ENCODE measurements at places on chromosomes 16 and 17.

DNA sequence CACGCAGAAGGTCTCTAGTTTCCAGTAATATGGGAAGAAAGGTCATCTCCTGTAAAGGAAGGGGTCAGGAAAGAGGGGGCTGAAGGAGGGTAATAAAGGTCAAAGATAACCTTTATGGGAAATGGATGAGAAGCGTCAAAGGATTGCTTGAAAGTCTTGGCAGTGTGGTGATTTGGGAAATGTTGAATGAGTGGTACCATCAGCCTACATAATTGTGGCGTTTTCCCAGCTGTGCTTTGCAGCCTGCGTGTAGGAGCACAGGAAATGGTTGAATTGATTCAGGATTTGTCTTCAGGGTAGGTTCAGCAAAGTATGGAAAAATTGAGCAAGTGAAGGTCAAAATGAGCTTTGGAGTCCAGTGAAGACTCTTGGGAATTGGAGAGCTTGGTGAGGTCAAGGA lies 115.8 kb upstream of the NOL11 start:
- DNase-seq = no peak

GRCh38 chr16:57591086-57591869 lies 37.2 kb upstream of the ADGRG1 start:
- no peak for DNase-seq

DNA sequence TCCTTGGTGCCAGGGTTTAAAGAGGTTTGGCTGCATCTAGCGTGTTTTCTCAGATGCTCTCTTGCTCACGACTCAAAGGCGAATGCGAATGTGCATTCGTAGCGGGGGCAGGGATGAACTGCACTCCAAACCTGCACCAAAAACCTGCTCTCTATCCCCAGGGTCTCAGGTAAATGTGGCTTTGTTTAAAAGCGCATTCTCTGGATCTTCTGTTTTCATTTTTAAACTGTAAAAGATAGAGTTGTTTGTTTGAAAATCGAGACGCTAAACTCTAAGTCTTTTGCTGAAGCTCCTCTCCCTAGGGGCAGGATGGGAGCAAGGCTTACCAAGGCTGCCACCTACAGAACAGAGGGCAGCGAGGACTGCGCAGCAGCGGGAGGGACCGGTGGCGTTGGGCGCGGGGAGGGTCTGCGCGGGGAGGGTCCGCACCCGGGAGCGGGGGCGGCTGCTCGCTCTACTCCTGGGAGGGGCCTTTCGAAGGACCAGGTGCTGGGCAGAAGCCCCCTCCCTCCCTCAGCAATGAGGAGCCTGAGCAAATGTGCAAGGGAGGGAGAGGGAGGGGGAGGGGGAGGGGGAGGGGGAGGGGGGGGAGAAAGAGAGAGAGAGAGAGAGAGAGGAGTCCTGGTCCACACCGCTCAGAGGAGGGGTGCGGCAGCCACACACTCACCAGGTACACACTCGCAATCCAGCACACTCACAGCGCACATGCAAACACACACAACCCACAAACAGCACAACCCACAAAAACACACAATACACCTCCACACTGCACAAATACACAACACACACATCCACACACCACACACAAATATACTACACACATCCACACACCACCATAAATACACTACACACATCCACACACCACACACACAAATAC lies 142.8 kb downstream of the GRIN2A start:
- DNase-seq = no peak

GRCh38 chr17:19288453-19288852 lies 51.3 kb downstream of the EPN2 start:
- no peak for DNase-seq

GRCh38 chr16:81655469-81656162 lies 123.5 kb upstream of the PLCG2 start:
- DNase-seq = no peak

- DNase-seq = no peak
Measured at GRCh38 chr16:337437-337836, 15.1 kb downstream of the AXIN1 start.

DNA sequence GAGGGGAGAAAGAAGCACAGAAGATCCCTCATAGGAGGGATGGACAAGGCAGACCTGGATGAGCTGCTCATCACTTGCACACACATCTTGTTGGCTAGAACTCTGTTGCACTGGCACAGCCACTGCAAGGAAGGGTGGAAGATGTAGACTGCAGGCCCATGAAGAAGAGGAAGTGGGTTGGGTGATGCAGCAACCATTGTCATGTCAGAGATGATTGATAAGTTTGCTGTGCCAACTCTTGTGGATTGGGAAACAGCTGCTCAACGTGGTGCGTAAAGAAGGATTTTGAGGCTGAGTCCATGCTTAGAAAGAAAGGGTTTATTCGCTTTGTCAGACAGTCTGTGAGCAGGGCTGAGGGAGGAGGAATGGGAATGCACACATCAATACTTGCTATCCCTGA lies 161.4 kb upstream of the MPHOSPH6 start:
- DNase-seq = no peak

- no peak for DNase-seq
Measured at GRCh38 chr17:50176559-50177357, 11.0 kb downstream of the SGCA start.

GRCh38 chr17:39527220-39527813 lies 66.0 kb downstream of the CDK12 start:
- no peak for DNase-seq

GRCh38 chr16:83258366-83258928 lies 549.3 kb upstream of the HSBP1 start:
- no peak for DNase-seq

GRCh38 chr16:84683691-84684591 lies 15.9 kb upstream of the USP10 start:
- no peak for DNase-seq

DNA sequence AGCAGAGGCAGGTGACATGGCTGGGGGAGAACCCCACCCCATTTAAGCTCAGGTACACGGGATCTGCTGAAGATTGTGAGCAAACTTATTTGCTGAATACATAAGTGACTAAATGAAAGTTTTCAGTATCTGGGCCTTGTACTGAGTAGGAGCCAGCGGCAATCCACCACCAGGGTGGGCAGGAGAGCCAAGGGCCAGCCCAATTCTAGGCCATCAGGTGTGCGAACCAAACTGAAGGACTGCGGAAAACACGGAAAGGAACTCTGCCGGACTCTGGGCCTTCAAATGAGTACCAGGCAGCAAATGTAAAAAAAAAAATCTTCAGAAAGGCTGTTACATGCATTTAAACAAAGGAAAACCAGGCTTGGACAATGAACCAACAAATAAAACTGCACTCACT lies 19.7 kb downstream of the ARHGAP17 start:
- DNase-seq = no peak

- DNase-seq = peak; percentile 5
Measured at GRCh38 chr16:2428051-2428783, 1.0 kb upstream of the CCNF start.

- peak; percentile 85 for DNase-seq
Measured at GRCh38 chr17:42577532-42578281, at the start of gene PSMC3IP. TSS of gene PSMC3IP (minus strand) at chr17:42577729. CDS start at chr17:42577686, 43 bp downstream.

DNA sequence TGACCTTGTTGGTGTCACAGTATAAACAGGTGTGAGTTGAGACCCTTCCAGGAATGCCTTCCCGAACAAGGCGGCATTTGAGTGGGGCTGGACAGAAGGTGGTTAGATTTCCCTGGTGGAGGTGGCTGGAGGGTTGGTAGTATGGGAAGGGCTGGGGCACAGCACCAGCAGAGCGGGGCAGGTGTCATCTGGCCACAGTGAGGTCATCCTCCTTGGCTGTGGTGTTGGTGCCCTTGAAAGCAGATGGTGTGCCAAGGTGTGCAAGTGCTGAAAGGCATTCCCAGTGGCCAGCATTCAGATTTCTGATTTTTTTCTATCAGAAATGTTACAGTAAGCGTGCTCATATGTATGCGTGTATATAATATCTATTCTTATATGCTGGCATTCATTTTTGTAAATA lies 126.6 kb downstream of the LAT start:
- no peak for DNase-seq

GRCh38 chr17:37392024-37392590 lies 14.5 kb downstream of the ACACA start:
- peak; percentile 21 for DNase-seq

GRCh38 chr16:89952049-89952448 lies 3.5 kb downstream of the DEF8 start:
- DNase-seq = no peak

DNA sequence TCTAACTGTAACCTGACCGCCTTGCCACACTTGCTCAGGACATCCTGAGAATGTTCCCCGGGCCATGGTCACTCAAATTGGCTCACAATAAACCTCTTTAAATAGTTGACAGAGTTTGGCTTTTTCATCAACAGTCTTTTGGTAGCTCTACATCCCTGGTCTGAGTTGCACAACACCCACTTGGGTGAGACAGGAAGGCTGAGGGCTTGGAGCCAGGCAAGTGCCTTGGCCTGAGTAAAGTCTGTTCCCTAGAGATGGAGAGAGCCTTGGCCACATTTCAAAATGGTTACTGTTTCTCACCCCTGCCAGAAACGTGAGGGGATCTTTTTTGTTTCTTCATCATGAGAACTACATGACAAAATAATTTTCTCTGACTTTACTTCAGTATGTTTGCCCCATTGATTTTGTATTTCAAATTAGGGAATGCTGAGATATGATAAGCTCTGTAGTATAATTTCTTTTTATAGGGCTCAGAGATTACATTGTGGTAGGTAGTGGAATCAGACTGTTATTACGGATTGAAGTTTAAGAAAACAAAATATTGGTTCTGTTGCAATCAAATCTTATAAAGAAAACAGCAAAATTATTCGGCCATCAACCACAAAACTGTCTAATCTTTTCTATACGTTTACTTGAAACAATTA lies 53.9 kb upstream of the NETO2 start:
- DNase-seq = no peak

DNA sequence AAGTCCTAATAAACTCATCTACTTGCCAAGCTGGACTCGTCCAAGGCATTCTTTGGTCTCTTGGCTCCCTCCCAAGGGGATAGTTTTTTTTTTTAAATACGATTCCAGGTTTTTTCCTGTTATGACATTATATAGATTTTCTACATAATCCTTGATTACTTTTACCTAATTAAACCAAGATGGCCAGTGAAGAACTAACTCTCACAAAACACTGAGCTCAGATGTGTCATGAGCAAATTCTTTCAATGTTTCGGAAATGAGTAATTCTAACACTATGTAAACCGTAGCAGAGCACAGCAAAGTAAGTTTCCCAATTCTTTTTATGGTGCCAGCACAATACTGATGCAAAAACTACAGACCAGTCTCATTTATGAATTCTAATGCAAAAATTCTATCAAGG lies 1.8 kb downstream of the ZNF23 start:
- no peak for DNase-seq

DNA sequence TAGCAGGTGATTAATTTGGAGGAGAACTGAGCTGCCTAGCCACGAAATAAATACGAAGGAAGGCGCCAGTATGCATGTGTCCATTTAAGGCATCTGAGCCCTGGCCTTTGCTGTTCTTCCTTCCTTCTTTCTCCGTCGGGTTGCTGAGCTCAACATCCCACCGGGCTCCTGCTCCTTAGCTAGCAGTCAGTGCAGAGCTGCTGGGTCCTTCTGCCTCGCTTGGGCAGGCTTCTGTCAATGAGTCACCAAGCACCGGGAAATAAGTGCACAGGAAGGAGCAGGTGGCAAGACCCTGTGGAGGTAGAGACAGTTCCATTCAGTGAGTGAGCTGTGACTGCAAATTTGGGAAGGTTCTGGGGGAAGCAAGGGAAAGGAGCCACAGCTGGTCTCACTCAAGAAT lies 120.7 kb downstream of the CCDC182 start:
- no peak for DNase-seq

DNA sequence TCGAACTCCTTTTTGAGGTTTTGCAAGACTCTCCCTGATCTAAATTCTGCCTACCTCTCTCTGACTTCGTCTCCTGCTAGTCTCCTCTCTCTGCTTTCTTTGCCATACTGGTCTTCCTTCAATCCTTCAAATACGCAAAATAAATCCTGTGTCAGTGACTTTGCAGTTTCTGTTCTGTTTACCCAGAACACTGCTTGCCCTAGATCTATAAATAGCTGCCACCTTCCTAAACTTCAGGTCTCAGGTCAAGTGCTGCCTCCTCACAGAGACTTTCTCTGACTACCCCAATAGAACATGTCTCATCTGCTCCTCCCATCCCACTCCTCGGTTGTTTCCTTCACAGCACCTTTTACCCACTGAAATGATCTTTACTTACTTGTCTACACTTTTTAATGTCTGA lies 78.9 kb downstream of the TRIM37 start:
- no peak for DNase-seq

GRCh38 chr16:56603589-56603988 lies 4.8 kb upstream of the MT2A start:
- DNase-seq = no peak

DNA sequence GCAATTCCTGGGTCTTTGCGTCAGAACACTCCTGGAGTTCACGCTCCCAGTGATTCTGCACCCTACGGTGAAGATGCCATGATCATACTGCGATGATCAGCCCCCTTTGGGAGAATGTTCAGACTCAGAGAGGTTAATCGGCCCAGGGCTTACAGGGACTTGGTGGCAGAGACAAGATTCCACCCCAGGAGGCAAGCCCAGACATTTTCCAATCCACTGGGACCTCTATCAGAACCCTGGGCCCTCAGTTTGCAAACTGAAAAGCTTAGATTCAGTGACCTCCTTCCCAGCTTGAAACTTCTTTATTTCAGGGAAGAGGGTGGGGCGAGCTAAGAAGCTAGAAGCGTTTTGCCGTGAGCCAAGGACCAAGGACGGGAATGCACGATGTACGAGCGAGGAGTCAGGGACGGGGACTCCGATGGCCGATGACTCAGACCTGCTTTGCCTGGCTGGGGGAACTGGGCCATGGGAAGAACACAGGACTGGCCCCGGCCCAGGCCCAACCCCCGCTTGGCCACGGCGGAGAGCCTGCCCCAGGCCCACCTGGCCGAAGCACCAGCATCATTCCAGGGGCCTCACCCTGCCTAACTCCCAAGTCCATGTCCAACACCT lies 34.7 kb downstream of the SOCS3 start:
- DNase-seq = no peak

DNA sequence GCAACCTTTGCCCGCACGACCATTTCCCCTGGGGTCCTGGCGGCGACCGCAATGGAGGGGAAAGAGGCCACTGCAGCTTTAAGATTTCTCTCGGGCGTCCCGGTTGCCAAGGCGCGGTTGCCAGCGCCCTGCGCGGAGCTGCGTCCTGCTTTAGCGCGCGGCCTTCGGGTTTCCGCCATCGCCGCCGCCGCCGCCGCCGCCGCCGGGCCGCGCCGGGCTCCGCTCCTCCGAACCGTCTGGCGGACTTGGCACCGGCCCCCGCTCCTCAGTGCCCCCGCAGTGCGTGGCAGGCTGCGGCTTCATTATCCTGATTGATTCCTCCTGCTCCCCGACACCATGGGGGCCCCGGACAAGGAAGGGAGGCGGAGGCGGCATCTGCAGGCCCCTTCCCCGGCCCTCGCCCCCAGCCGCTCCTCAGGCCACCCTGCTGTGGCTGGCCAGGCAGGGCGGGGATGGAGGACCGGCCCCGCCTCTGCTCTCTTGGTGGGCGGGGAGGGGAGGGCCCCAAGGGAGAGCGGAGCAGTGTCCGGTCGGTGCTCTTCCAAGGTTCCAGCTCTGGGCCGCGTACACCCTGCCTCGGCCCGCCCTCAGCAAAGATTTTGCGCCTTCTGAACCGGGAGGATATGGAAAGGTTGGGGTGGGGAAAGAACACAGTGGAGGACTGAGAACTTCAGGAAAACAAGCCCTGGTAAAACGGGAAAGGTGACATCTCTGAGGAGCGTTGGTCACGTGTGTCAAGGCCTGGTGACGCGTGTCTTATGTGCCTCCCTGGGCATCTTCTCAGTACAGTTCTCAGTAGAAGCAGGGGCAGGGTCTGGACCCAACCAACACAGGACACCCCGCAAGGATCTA lies 34.0 kb downstream of the NEUROD2 start:
- no peak for DNase-seq

All from GM12864 (cell line).